Stimulated activated CD4-positive, alpha-beta T cell treated with anti-CD3 and anti-CD28 coated beads, Interleukin-1b, Interleukin-23, amount 100 ng/mL, for 1 hour (primary cell): ENCODE measurements at places on chromosomes 11 and 22.

GRCh38 chr11:87971354-87971753 is 203.9 kb downstream of the RAB38 start:
- DNase-seq: no peak

GRCh38 chr22:25833676-25834075 is 91.7 kb downstream of the MYO18B start:
- DNase-seq: no peak

GRCh38 chr22:39197578-39197977 is 45.1 kb upstream of the CBX7 start:
- DNase-seq: no peak

- no peak for DNase-seq
Observed at GRCh38 chr22:30681831-30682230, 12.8 kb upstream of the OSBP2 start.
